NCI-H1417 treated with DMSO at 0.1 percent for 48 hours (cell line): ENCODE measurements at places on chromosomes 12 and 14.
A peak's percentile ranks its signal among the peaks of the same experiment; 100 is the strongest.

DNA sequence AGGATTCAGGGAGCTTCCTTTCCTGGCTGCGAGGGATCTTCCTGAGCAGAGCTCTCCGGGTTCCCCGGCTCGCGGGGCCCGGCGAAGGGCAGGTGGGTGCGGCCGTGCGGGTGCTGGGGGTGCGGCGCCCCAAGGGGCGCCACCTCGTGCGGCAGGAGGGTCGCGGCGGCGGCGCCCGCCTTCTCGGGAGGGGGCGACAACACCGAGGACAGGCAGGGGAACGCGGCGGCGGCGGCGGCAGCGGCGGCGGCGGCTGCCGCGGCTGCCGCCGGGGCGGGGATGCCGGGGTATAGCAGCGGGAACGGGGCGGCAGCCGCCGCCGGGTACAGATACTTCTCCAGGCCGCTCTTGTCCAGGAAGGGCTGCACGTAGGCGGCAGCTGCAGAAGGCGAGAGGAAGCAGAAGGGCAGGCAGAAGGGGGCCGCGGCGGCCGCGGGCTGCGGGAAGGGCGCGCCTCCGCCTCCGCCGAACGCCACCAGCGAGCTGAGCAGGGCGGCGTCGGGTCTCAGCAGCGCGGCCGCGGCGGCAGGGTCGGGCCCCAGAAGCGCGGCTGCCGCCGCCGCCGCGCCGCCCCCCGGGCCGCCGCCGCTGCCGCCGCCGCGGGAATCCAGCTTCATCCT is 2.7 kb downstream of the BHLHE41 start:
- DNase-seq: no peak

GRCh38 chr12:42770261-42770660 is 180.7 kb upstream of the PRICKLE1 start:
- no peak for DNase-seq

DNA sequence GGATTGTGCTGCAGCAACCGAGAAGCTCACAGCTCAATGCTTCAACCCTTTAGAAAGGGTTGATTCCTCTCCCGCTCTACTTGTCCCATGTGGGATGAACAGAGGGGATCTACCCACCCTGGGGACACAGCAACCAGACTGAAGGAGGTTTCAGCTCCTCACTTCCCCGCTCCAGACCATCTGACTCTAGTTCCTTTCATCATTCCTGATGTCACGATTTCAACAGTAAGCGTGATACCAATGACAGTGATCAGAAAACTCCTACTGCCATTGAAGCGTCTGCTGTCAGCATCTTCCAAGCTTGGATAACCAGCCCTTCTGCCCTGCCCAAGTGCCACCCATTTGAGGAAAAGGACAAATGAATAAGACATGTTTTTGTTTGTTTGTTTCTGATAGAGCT is 14.3 kb downstream of the SERPINA1 start:
- DNase-seq: no peak

DNA sequence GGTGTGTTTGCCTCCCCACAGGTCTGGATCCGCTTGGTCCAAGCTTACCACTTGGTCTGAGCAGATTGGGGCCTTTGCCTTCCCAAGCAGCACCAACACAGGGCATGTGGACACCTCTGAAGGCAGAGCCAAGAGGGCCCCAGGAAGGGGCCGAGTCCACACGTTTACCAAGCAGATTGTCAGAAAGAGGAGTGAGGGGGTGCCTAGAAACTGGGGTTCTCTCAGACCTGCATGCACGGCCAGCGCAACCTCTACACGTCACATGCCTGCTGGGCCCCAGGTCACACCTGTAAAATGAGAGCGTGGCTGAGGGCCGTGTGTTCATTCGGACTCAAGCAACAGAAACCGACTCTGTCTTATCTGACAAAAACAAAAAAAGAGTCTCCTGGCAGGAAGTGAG is 96.9 kb downstream of the PAPOLA start:
- DNase-seq: no peak

- no peak for DNase-seq
These were observed 54.6 kb downstream of the TRAFD1 start for GRCh38 chr12:112179916-112180315.

DNA sequence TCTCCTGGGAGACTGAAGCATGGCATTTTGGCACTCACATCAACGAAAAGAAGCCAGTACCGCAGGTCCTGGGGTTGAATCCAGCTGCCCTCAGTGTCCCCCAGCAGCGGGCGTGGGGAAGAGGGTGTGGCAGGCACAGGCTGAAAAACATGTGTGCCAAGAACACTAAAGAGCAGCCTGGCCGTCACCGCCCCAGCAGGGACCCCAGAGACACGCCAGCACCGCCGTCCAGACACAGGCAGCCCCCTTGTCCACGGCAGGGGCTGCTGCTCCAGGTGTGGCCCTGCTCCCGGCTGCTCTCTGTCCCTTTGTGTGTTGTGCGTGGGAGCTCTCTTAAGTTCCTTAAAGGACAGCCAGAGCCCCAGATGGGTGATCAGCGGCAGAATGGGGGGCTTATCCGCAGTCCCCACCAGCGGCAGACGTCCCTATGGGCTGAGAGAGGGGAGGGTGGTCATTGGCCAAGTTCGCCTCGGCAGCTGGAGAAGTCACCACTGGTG is 556 bp downstream of the PHETA1 start:
- no peak for DNase-seq

GRCh38 chr12:128519426-128519825 is 252.5 kb downstream of the TMEM132C start:
- DNase-seq: no peak

GRCh38 chr12:125300249-125300648 is 235.0 kb downstream of the AACS start:
- DNase-seq: no peak

GRCh38 chr12:121003650-121004049 is 12.6 kb downstream of the C12orf43 start:
- no peak for DNase-seq

DNA sequence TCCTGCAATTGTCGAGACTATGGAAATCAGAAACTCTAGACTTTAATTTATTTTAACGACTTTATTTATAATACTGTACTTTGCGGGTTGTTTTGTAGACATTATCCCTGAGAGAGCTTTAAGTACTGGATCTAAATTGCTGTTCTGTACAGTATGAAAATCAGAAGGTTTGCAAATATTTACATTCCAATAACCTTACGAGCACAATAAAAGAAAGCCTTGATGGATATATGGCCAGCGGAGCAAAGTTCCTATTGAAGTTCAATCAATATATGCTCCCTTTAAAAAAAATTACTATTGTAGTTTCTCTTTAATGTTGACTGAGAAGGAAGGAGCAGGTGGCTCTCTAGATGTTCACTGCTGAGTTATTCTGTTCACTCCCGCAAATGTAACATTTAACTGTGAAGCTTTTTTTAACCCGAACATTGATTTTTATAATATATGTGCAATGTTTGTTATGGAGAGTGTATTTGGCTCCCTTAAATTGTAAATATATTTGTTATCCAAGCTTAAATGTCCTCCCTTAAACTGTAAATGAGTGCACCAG is 235.3 kb downstream of the PLCZ1 start:
- peak; percentile 97 for DNase-seq

GRCh38 chr14:94816113-94816512 is 46.2 kb upstream of the GSC start:
- no peak for DNase-seq

- DNase-seq: no peak
These were observed 220.2 kb downstream of the ANO6 start for GRCh38 chr12:45435945-45436710.

DNA sequence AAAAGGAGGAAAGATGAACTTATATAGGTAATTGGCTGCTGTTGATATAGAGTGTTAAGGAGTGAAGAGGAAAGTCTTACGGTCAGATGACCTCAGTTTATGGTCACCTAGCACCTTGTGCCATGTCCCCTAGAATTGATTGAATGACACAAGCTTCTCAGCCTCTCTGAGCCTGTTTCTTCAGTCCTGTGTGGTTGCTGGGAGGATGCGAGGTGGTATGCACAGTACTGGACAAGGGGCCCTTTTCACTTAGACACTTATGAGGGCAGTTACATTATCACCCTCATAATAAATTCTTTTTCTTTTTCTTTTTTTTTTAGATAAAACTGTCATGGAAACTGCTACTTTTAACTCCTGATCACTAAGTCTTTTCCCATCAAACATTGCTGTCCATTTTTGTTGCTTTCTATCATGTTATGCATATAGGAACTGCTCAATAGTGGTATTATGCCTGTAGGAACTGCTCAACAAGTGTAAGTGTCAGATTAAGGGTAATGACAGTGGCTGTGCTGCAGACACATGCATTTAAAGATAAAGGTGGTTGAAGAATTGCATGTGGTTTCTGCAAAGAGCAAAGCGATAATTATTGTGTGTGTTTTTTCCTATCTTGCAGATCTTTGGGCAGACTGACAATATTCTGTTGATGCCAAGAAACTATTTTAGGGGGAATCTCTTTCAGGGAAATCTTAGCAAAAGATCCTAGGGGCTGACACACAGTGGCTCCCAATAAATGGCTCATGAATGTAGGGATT is 11.6 kb downstream of the ANO6 start:
- DNase-seq: no peak

DNA sequence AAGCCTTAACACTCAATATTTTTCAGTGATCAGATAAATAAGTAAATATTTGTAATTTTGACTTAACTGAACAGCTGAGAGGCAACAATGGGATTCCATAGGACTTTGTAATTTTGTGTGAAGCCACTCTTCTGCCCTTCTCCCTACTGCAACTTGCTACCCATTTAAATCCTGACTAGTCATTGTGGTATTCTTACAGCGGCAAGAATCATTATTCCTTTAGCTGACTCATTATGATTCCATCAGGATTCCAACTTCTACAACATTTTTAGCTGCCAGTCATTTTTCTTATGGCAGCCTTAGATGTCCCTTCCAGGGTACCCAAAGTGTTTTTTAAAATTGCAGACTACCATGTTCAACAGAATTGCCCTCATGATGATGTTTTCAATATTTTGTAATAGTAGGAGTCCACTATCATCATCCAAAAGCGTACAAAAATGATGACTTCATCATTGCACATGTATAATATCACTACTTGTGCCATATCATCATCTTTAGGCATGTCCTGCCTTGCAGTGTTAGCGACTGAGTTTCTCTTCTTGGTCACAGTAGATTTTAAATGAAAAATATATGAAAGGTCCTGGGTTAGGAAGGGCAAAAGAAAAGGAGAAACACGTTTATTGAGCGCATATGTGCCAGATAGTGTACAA is 5.1 kb upstream of the MAGOHB start:
- no peak for DNase-seq

DNA sequence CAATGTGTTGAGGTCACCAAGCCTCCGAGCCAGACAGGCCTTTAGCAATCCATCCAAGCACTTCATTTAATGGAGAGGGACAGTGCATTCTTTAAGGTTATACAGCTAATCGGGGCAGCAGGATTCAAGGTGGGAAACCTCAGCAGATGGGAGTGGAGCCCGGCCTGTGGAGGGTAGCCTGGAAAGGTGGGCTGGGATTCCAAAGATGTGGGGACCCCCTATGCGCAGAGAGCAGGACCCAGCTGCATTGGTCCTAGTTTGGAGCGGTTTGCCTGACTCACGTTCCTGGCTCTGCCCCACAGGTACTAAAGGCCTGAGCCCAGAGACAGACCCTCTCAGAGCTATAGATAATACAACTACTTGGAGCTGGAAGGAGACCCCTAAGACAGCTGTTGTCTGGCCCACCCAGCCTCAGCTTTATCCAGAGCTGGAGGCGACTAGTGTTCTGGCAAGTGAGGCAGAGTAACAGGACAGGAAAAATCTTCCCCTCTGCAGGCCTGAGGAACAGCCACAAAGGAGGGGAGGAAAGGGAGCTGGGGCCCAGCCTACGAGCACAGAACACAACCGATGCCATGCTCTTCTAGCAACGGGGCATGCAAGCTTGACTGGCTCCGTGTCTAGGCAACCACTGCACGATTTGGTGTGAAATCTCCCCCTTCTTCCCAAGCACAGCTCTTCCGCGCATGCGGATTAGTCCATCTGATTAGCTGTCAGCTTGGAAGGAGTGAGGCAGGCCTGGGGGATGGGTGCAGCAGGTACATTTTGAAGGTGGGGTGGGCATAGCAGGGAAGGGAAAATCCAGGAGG is 1.1 kb upstream of the MYH7 start:
- DNase-seq: no peak

GRCh38 chr12:39610436-39611025 is 9.1 kb downstream of the ABCD2 start:
- no peak for DNase-seq

DNA sequence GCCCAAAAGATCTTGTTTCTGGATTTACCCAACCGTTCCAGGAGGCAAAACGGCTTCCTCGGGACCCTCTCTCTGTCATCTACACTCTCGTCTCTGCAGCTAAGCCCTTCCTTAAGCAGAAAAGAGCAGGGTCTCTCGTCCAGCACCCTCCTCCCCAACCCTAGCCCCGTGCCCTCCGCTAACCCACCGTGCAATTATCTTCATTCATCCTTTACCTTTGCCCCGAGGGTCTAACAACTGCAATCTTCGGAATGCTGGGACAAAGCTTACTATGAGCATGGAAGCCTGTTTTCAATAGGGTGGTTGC is 276 bp upstream of the BMAL2 start:
- DNase-seq: no peak

- DNase-seq: no peak
These were observed 1.5 kb downstream of the NRIP2 start for GRCh38 chr12:2833327-2833726.

DNA sequence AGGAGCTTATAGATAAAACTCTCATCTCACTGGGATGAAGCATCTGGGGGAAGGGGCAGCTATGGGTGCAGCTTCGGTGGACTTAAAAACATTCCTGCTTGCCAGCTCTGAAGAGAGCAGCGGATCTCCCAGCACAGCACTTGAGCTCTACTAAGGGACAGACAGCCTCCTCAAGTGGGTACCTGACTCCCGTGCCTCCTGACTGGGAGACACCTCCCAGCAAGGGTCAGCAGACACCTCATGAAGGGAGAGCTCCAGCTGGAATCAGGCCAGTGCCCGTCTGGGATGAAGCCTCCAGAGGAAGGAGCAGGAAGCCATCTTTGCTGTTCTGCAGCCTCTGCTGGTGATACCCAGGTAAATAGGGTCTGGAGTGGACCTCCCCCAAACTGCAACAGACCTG is 345.2 kb upstream of the SYT1 start:
- DNase-seq: no peak

GRCh38 chr14:44914849-44915248 is 46.9 kb downstream of the KLHL28 start:
- no peak for DNase-seq

- peak; percentile 20 for DNase-seq
These were observed 14.0 kb downstream of the CCER1 start for GRCh38 chr12:90940872-90941499.

- no peak for DNase-seq
These were observed 67.6 kb downstream of the POLR3B start for GRCh38 chr12:106425061-106425702.

GRCh38 chr12:89069431-89069830 is 282.9 kb downstream of the DUSP6 start:
- DNase-seq: no peak

GRCh38 chr12:9345171-9345570 is 137.0 kb upstream of the PZP start:
- no peak for DNase-seq
